ENCODE measurements at places on chromosomes 6 and 20. TPM values are rescaled to one million over a fixed set of nuclear protein-coding genes. Genes with fewer than 3 reads are reported as not detected.

Gene UBE2C
- 30.2 TPM for total RNA-seq

- DNase-seq = peak; percentile 65
Observed at GRCh38 chr6:42727087-42727611, 4.8 kb upstream of the PRPH2 start.

- peak; percentile 28 for DNase-seq
Observed at GRCh38 chr6:17101422-17102257, at the start of gene STMND1. Gene STMND1 (plus strand): TSS chr6:17102050. CDS start chr6:17102258, 208 bp downstream.

Gene NHLRC1
- 1.6 TPM for total RNA-seq

GRCh38 chr6:31158863-31159855, 770 bp downstream of the TCF19 start:
- DNase-seq = peak; percentile 21

DNA sequence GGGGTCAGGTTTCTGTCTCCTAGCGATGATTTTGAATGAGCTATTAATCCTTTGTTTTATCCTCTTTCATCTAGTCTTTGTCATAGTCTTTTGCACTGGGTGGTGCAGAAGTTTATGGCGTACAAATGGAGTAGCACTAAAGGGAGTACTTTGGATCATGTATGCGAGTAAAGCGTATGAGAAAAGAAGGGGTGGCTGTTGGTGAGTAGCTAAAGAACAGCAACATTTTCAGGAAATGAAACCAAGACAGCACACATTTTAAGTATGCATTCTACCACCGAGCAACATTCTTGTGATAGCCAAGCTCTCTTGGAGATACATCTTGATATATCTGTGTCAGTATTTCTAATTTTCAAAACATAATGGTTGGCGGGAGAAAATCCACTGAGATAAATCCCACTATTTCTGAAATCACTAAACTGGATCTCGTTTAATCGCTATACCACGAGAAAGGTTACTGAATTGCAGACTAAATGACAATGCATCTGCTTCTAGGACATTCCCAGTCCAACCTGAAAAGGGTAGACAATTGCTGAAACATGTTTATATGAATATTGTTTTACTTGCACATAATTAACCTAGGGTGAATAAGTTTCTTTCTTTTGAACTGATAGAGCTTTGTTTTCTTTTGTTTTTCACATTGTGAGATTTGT, 196.1 kb downstream of the TRIM27 start:
- DNase-seq = no peak

- DNase-seq = no peak
Observed at GRCh38 chr20:16844406-16844805, 96.2 kb downstream of the OTOR start.

Gene SCAND1
- 89.0 TPM for total RNA-seq

Gene KCNG1
- total RNA-seq = 0.70 TPM

Gene GJA10
- total RNA-seq = not detected

Gene VSX1
- total RNA-seq = not detected

DNA sequence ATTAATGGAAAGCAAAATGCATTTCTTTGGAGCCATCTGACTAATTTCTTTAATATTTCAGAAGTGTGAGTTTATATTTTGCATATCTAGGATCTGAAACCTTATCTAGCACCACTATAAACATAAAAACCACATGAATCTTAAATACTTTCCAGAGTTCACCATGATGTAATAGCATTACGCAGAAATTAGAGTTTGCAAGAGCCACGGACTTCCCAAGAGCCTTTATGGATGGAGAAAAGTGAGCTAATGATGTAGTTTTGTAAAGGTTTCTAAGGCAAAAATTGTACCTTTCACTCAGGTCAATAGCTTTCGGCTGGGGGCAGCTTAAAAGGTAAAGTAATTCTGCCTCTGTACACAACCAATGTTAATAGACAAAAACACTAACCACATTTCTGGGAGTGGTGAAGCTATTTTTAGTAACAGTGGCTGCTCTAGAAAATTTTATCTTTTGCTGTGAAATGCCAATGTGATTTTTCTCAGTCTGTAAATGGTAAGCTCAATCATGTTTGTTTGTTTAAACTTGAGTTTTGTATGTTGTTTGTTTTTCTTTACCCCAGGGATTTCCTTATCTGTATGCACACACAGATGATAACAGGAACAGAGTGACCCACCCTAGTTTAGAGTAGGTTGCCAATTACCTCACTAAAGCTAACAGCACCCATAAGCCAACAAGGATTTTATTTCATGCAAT, 80.5 kb downstream of the FILIP1 start:
- DNase-seq = peak; percentile 27

DNA sequence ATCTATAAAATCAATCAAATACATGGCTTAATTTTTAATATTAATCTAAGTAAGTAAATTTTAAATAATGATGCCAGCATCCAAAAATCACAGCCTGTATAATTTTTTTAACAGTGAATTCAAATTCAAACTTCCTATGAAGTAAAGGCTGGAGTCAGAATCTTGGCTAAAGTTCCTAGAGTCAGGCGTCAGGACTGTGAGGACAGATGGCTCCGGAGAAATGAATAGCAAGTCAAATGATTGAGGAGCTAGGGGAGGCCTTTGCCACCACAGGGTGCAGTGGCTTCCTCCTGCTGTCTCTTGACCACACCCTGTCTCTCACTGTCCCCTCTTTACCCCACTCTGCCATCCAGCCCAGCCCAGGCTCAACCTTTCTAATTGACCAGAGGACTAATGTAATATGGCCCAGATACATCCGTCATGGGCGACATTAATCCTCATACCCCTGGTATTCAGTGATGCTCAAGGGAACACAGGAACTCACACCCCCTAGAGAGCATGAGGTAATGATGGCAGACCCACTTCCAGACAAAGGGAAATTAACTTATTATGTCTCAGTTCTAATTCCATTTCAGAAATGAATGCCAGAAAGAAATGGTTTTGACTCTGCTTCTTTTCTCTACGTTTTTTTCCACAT, 53.4 kb downstream of the OPRM1 start:
- no peak for DNase-seq

DNA sequence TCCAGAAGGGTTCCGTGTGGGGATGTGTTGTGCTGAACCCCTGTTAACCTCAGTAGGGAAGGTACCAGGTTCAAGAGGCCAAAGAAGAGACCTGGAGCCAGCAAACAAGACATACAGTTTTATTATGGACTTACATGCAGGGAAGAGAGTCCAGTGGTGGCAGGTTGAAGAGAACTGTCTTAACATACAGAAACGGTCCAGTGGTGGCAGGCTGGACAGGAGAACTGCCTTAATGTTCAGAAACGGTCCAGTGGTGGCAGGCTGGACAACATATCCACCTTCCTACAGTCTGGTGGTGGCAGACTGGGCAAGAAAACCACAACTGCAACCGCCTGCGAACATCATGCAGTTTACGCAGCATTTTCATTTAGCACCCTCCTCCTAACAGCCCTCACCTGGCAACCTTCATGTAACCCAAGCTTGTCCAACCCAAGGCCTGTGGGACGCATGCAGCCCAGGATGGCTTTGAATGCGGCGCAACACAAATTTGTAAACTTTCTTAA, 75.9 kb downstream of the PHACTR3 start:
- no peak for DNase-seq

Gene ANKRD66
- total RNA-seq = not detected

Gene PACRG
- total RNA-seq = 0.17 TPM

GRCh38 chr20:37480919-37481318, 40.1 kb upstream of the NNAT start:
- DNase-seq = no peak

Gene SCUBE3
- total RNA-seq = 0.85 TPM

GRCh38 chr6:154139892-154140291, 100.9 kb downstream of the OPRM1 start:
- no peak for DNase-seq
